ENCODE measurements at places on chromosomes 12 and 14.
A peak's percentile ranks its signal among the peaks of the same experiment; 100 is the strongest.

GRCh38 chr14:104364830-104365229 is 214.7 kb upstream of the C14orf180 start:
- peak; percentile 17 for DNase-seq

DNA sequence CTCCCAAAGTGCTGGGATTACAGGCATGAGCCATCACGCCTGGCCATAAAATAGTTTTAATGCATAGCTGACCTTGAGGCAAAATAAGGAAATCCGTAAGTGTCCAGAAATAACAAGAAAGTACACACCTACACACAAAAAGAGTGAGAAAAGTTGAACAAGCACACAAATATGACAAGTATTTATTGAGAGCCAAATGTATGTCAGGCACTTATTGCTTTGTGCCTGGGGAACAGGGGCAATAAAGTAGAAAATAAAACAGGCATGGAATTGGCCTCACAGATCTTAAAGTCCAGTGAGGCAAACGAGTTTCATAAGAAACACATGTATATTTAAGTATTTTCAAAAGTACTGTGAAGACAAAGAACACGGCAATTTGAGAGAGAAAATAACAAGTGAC is 103.7 kb downstream of the ERGIC2 start:
- no peak for DNase-seq

GRCh38 chr14:76708771-76709170 is 52.5 kb upstream of the VASH1 start:
- DNase-seq, result no peak

- DNase-seq, result no peak
These were observed 192.9 kb upstream of the GARIN6 start for GRCh38 chr12:99454539-99455172.

GRCh38 chr14:72552236-72552635 is 341.7 kb downstream of the DPF3 start:
- DNase-seq, result no peak

- no peak for DNase-seq
These were observed 4.9 kb downstream of the SLC48A1 start for GRCh38 chr12:47777741-47778558.

GRCh38 chr12:49588721-49589516 is 16.5 kb downstream of the FAM186B start:
- no peak for DNase-seq

- DNase-seq, result no peak
These were observed 77.2 kb downstream of the PTPRR start for GRCh38 chr12:70843363-70843762.

- no peak for DNase-seq
These were observed 294 bp downstream of the SAMD15 start for GRCh38 chr14:77377502-77377844.

GRCh38 chr12:42281278-42281677 is 43.2 kb upstream of the YAF2 start:
- no peak for DNase-seq

DNA sequence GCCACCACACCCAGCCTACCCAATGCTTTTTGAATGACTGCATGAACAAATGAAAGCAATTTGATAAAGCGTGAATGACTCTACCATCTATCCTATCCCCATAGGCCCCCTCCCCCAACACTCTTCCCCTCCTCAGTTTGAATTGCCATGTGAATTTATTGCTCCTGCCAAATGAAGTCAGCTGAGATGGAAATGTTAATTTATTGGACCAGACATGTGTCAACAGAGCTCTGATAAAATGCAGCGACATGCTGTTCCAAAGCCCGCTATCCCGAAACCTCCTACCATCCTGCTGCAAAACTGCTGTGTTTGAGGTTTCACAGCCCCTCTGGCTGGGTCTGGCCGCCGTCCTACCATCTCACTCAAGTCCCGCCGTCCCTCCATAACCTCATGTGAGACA is 360.5 kb downstream of the CACNA1C start:
- no peak for DNase-seq

DNA sequence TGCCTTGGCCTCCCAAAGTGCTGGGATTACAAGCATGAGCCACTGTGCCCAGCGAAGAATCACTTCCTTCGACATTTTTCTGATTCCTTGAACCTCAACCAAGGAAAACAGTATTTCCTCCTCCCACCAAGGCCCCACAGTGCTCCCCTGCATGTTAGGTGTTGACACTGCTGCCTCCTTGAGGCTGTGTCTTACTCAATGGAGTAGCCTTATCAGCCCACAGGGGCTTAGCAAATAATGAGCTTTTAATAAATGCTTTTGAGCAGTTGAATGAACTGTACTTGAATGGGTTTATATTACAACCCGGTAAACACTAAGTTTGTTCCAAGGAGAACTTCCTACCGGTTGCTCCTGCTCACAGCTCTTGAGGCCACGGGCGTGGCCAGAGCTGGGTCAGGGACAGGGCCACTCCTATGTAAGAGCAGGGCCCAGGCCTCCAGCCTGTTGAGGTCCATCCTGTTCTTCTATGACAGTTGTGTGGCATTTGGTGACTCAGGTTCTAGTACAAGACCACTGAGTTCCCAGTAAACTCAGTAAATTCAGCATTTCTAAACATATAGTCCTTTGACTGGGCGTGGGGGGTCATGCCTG is 36.8 kb upstream of the TUBA1A start:
- no peak for DNase-seq

GRCh38 chr14:100449225-100449987 is 126.3 kb downstream of the SLC25A47 start:
- no peak for DNase-seq

DNA sequence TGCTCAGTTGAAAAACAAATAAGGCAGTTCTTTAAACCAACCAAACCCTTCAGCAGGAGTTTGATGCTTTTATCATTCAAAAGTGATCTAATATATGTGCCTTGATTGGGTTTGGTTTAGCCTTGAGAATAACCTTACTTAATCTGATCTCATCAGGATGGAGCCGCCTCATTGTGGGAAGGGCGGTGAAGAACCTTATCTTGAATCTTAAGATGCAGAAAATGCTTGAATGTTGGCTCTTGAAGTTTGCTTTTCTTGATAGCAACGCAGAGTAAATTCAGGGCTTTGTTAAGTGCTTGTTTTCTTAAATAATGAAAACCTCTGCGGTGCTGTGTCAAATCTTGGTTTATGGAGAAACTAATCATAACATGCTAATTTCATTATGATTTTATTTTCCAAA is 138.2 kb downstream of the MON2 start:
- no peak for DNase-seq

Measured in suprapubic skin (tissue), 4 donors.